ENCODE measurements at places on chromosomes 13 and 19. TPM values are rescaled to one million over a fixed set of nuclear protein-coding genes. Genes with fewer than 3 reads are reported as not detected.

Gene PPAN
- total RNA-seq = 52.9 TPM

Gene CALR3
- 0.52 TPM for total RNA-seq

Gene DAND5
- total RNA-seq = not detected

Gene IL12RB1
- total RNA-seq = not detected

DNA sequence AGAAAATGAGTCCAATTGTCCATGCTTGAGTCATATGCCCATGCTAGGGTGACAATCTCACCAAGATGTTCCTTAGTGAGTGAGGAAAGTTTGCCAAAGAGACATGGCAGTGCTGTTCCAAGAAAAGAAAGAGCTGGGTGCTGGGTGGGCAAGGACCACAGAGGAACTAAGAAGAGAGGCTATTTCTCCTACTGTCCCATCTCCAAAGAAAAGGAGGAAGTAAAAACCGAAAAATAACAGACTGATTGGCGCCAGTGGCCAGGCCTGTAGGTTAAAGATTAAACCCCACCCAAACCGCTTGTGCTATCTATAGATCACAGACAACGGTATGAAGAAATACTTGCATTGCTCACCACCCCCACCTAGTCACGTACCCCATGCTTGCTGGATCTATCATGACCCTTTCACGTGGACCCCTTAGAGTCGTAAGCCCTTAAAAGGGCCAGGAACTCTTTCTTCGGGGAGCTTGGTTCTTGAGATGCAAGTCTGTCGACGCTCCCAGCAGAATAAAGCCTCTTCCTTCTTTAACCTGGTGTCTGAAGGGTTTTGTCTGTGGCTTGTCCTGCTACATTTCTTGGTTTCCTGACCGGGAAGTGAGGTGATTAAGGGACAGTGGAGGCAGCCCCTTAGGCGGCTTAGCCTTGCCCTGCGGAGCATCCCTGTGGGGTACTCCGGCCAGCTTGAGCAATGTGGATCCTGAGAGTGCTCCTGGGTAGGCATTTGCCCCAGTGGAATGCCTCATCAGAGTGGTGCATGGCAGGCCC is 606.5 kb downstream of the UQCRFS1 start:
- no peak for DNase-seq

DNA sequence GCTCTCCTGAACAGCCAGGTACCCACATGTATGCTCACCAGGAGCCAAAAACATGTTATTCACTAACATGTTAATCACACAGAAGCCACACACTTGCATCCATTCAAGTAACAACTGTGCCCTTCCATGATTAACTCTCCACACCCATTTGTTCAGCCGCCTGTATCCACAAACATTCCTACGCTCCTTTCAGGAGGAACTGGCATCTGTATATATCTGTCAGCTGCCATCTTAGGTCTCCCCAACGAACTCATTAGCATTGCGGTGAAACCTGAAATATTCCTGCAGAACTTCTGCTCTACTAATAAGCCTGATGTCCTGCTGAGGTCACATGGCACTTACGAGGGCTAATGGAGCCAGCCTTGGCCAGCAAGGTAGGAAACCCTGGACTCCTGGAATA is 33.0 kb downstream of the OLFM2 start:
- no peak for DNase-seq

- DNase-seq = no peak
Observed at GRCh38 chr13:32530841-32531253, 7.7 kb downstream of the N4BP2L2 start.

DNA sequence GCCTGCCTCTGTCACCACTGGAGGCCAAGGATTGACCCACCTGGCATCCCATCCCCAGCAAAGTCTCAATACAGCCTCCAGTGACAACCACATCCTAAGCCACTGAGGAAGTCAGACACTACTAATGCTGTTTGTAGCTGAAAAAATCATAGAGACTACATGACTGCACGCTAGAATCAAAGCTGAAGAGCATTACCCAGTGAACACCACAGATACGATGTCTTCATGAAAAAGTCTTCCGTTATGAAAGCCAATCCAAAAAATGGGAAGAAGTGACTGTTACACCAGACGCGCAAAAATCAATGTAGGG is 11.1 kb upstream of the NUP62 start:
- no peak for DNase-seq

DNA sequence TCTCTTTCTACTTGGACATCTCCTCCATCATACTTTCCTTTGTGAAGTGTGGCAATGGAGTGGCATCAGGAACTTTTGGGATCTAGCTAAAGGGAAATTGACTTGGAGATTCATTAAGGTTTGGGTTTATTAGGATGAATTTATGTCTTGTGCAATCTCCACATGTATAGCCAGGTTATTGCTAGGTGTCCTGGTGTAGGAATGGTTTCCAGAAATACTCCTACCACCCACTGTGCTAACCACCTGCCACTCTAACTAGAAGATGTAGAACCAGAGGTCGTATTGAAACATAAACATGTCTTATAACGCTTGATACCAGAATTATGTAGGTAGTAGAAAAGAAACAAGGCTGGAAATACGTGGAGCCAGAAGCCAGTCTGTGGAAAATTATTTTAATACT is 38.1 kb upstream of the MED4 start:
- DNase-seq = no peak

GRCh38 chr13:100619940-100620339 is 31.4 kb upstream of the GGACT start:
- no peak for DNase-seq

- DNase-seq = no peak
Observed at GRCh38 chr13:114144606-114145244, 12.3 kb upstream of the RASA3 start.

- no peak for DNase-seq
Observed at GRCh38 chr13:22569811-22570210, 611.0 kb upstream of the SGCG start.

DNA sequence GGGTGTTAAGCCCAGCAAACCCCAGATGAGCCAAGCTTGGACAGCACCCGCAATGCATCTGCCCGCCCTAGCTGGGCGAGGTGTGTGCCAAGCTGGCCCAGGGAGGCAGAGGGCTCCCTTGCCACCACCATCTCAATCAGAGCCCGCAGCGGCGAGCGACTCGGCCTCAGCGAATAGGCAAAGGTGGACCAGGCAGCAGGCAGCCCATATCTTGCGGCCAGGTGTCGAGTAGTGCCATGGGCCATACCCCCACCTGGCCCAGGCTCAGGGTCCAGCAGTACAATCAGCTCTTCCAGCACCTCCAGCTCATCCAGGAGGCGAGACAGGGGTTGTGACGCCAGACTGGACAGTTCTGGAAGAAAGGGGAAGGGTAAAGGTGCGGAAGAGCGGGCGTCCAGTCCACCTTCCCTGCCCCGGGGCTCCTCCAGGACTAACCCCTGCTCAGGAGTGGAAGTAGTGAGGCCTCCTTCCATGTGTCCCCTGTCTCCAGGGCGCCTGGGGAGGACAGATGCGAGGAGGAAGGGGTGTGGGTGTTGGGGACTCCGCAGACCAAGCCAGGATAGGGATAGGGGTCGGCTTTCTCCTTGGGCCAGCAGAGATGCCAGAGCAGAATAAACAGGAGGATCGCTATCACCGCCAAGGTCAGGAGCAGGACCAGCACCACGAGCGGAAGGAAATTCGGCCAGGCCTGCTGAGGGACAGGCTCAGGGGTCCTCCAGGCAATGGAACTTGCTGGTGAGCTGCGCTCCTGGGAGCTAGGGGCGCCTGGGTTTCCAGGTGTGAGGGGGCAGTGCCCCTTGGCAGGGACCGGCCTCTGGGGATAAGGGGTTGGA is 2.8 kb downstream of the IGFLR1 start:
- DNase-seq = peak; percentile 72

GRCh38 chr19:32653599-32653915 is 21.4 kb downstream of the ANKRD27 start:
- DNase-seq = peak; percentile 51

- DNase-seq = peak; percentile 88
Observed at GRCh38 chr19:55454787-55455243, 6.6 kb downstream of the ISOC2 start.

DNA sequence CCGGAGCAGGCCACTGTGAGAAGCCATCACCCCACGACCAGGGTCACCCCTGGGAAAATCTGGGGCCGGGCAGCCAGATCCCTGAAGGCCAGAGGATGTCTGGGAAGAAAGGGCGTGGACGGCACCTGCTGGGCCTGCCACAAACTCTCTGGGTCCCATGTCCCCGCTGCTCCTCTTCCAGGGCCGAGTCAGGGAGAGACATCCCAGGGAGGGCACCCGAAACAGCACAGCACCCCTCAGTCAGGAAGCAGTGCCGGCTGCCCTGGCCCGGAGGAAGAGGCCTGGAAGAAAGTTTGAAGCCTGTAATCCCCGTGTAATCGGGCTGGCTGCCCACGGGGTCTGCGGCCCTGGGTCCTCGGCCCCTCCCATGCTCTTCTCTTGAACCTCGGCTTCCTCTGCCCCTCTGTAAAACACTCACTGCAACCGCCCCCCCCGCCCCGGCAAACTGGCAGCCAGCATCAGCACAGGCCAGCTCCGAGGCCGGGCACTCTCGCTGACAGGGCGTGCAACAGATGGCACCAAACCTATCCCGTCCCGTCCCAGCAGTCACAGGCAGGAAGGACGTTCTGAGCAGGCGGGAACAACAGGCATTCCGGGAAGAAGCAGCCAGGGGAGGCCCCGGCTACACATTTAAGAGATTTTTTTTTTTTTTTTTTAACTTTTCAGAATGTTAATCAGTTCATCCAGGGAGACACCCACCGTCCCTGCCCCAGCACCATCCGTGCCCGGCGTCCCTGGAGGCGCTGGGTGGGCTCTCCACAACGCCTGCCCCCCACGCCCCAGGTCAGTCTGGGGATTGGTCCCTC is 1.5 kb downstream of the SBNO2 start:
- peak; percentile 83 for DNase-seq

DNA sequence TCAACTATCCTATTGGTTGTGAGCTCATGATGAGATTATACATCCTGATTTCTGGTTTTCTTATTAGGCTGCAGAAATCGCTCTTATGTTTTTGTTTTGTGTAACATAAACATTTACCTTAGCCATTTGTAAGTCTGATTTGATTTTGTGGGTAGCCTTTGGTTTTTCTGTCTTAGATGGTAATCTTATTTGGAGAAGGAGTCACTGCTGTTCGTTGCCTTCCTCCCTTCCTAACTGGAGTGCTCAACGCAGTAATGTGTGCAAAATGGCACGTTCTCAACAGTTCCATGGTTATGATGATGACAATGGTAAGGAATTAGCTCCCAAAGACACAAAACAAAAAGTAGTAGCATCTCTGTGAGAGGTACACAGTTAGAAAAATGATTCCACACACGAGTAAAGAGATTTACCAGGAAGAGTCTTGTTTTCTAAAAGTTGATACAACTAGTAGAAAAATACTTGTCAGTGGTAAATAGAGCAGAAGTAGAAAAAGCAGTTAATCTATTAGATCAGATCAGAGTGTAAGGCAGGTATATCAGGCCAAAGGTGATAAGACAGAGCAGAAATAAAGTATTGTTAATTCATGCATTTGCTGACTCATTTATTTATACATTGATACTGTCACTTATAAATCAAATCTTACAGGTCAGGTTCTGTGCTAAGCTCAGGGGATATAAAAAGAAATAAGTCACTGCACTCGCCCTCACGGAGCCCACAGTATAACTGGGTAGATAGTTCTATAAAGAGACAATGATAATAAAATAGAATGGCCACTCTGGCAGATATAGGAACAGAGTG is 270.0 kb downstream of the NALCN start:
- no peak for DNase-seq

DNA sequence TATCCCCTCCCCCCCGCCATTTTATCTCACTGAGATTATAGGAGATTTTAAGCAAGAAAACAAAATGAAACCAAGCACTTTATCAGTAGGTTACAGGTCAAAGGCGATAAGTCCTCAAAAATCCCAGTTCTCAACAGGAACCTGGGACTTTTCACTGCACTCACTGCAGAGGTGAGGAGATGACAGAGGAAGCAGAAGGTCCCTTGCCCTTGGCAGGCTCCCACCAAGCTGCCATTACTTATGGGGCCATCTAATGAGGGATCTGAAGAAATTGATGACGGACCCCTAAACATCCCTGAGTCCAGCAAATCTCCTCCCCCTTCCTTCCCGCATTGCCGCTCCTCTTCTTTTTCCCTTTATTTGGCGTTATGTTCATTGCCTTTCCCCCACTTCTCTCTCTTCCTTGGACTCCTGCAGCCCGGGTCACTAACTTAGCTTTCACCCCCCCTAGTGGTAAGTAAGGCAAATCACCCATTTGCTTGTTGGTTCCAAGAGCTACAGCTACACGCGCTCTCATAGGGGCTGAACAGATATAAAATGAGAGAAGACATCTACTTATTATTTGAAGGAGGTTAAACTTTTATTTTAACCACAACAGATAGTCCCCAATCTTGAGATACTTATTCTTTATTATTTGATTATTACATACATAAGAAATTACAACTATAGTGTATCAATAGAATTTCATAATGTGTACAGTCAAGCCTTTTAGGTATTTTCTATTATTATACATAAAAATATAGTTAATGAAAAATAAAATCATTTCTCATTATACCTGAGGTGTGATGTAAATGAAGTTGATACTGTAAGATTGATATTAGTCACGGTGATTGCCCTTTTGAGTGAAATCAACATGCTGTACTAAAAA is 52.0 kb upstream of the ARGLU1 start:
- peak; percentile 71 for DNase-seq

DNA sequence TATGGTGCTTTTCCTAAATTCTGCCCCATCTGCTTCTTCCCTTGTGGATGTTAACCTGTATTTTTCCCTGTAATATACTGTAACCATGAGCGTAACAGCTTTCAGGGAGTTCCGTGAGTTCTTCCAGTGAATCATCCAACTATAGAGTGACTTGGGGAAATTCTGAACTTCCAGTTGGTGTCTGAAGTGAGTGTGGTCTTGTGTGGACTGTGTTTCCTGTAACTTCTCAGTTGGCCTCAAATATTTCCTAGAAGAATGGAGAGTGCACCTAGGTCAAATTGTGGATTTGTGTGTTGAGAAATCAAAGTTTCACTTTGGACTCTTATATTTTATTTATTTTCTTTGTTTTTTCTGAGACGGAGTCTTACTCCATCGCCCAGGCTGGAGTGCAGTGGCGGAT is 11.0 kb upstream of the ZNF766 start:
- DNase-seq = no peak

DNA sequence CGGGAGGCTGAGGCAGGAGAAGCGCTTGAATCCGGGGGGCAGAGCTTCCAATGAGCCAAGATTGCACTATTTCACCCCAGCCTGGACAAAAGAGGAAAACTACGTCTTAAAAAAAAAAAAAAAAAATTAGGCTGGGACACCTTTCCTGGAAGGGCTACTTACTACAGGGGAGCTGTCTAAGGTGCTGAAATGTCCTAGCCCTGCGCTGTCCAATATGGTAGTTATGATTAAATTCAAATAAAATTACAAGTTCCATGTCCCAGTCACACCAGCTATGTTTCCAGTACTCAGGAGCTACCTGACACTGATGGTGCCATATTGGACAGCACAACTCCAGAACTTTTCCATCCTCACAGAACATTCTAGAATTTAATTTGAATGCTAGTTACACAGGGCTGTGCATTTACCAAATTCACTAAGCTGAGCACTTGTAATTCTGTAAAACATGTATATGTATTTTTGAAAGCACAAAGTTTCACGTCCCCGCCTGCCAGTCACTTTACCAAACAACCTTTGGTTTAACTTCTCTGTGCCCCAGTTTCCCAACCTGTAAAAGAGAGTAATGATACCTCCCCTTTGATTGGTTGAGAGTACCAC is 9.2 kb upstream of the ZSCAN22 start:
- DNase-seq = no peak

Data from H7 (cell line).